Activated T-helper 1 cell treated with anti-CD3 and anti-CD28 coated beads, Interleukin-12 subunit alpha, Interleukin-12 subunit beta, Interleukin-2, Interleukin-4 antibody, amounts not matched to agents 30 ng/mL and 10 ng/mL and 1 ng/mL, durations not matched to agents 14 hours and 24 hours and 36 hours (primary cell): ENCODE measurements at places on chromosomes 16 and 17. TPM values are rescaled to one million over a fixed set of nuclear protein-coding genes. Genes with fewer than 3 reads are reported as not detected.
A peak's percentile ranks its signal among the peaks of the same experiment; 100 is the strongest.

CLN3 gene
- total RNA-seq = 27.1 and 28.5 TPM in 2 replicates

SULT1A2 gene
- total RNA-seq = 0.12 and 0.41 TPM in 2 replicates

TNRC6C gene
- total RNA-seq = 15.5 and 19.6 TPM in 2 replicates

SLC12A3 gene
- total RNA-seq = not detected in 2 replicates

MFAP4 gene
- not detected in 2 replicates for total RNA-seq

ZFP3 gene
- 1.9 and 2.0 TPM in 2 replicates for total RNA-seq

- peak; percentile 76 for DNase-seq
Observed at GRCh38 chr16:31354394-31355291, at the start of gene ITGAX. Gene ITGAX, plus strand, starts transcription at chr16:31355176. Its CDS starts 79 bp downstream, at chr16:31355255.

GRCh38 chr17:55576996-55577586, 65.8 kb upstream of the SMIM36 start:
- peak; percentile 14 for DNase-seq

- DNase-seq = no peak
Observed at GRCh38 chr17:27380551-27380950, 75.7 kb upstream of the KSR1 start.

DNA sequence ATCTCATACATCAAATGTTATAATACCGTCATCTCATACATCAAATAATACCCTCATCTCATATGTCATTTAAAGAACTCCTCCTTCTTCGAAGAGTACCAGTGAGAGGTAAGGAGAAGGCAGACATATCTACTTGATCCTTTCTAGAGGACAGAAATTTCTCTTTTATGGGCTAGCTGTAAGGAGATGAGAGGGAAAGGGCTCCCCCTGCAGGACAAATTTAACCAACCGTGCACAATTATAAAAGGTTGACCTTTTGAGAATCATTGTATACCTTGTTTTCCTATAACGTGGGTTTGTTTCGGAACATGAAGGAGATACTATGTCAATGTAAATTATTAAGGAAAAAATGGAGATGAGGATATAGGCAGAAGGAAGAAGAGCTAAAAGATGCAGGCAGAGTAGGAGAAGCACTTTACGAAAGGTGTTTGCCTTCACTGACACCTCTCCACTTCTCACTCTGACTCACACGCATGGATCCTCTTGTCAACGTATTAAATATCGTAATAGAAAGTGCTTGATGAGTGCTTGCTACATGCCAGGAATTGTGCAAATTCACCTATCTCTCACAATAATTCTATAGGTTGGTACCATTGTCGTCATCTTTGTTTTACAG, 465.9 kb upstream of the ERCC4 start:
- DNase-seq = no peak

- DNase-seq = no peak
Observed at GRCh38 chr16:64225696-64226095, 896.2 kb downstream of the CDH11 start.

DNA sequence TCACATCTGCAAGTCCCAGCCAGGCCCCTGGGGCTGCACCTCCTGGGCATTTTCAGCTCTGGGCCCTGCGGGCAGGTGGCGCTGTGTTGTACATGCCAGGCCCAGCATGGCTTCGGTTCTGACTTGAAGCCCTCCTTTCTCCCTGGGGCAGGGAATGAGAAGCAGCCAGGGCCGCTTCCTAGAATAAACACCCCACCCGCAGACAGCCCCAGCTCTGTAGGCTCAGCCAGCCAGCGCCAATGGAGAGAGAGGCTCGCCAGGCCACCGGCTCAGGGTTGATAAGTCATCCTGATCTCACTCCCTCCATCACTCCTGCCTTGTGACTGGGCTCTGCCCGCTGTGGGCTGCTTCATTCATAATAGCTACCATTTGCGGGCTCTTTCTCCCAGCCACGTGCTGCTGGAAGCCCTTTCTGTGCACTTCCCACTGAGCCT, 6.0 kb upstream of the GLIS2 start:
- DNase-seq = peak; percentile 44

DNA sequence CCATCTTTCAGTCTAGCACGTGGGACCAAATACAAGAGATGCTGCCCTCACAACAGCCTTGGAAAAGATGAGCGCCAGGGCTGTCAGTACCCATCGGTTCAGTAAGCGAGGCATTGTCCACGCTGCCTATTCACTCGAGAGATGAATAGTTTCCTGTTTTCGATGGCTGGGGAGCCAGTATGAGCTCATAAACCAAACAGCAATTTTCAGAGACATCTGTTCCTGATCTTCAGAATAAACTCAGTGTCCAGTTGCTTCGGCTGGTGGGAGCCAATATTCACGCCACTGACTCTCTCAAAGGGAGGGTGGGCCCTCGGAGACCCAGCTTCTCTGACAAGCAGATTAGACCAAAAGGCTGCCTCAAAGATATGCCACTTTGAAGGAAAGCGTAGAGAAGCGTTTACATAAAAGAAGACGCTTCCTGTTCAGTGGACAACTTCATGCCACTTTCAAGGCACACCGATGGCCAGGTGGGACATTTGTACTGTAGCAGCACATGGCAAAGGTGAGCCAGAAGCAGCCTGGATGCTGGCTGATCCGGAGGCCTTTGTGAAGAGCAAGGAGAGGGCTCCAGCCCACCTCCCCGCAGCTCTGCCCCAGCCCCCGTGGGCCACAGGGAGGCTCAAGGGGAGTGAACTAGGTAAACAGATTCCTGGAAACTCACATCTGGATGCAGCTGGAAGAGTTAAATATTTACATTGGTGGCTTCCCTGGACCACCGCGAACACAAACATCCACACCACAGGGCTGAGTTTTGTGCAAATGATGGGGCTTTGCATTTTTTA, 6.0 kb downstream of the TIMM22 start:
- DNase-seq = no peak

GRCh38 chr17:50989149-50989548, 123.0 kb upstream of the TOB1 start:
- no peak for DNase-seq

GRCh38 chr17:64491994-64492393, 4.9 kb downstream of the POLG2 start:
- no peak for DNase-seq

GRCh38 chr16:82728901-82729300, 102.1 kb downstream of the CDH13 start:
- DNase-seq = no peak

DNA sequence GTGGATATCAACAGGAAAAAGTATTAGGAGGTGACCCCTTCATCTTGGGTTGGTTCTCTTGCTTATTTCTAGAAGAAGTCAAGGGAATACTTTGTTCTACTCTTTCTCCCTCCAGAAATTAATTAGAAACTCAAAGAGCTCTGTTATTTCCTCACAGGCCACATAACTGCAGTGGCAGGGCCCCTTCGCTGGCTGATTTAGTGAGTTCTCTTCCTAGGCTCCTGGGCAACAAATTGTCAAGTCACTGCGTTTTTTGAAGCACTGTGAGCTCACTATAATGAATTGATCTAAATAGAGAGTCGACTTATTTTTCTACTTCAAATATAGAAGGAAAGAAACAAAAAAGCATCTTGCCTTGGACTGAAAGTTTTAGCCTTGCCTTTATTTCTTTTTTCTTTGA, 4.8 kb downstream of the SHISA6 start:
- no peak for DNase-seq

DNA sequence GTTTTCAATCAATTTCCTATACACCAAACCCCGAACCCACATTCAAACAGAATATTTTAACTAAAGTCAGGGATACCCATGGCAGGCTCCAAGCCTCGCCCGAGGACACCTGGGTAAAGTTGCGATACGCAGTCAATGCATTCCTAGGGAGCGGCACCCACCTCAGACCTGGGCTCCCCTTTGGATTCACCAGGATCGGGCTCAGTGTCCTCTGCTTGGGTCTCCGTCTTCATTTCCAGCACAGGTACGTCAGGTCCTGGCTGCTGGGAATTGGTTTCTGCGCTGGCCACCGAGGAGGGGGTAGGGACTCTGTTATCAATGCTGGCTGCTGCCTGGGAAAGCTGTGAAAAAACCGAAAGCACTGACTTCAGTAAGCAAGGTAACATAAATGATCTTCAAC, 51.7 kb upstream of the TRAP1 start:
- DNase-seq = no peak

DNA sequence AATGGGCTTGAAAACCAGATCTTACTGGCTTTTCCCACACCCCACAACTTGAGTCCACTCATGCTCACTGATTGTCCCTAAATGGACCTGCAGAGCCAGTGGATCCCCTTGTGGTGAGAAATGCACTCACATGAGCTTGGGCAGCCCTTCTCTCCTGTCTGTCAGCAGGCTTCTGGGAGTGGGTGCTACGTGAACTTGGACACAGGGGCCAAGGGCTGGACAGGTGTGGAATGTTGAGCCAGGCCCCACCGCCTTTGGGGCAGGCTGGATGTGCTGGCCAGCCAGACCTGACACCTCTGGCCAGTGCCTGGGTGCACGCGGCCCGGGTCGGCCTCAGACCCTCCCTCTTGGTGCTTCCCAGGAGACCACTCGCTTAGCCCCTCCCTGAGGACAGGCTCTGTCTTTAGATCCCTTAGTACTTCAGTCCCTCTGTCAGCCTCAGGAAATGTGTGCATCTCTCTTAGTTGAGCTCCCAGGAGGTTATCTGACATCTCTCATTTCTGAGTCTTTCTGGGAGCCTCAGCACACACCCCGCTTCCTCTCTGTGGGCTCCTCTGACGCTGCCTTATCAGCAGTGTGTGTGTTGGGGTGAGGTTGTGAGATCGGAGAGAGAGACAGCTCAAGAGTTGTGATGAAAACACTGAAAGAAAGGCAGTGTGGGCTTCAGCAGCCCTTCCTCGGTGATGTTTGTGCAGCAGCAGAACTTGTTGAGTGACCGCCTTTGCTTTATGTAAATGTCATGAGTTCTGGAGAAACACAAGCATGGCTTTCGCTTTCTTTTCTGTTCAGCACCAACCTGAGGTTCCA, 117.0 kb downstream of the RAB11FIP4 start:
- peak; percentile 75 for DNase-seq

GRCh38 chr17:7846063-7846735, 8.7 kb upstream of the TMEM88 start:
- no peak for DNase-seq

- no peak for DNase-seq
Observed at GRCh38 chr17:49111934-49112333, 20.6 kb upstream of the B4GALNT2 start.

- DNase-seq = no peak
Observed at GRCh38 chr16:60645541-60645940, 1390.7 kb downstream of the CDH8 start.

GRCh38 chr17:57516290-57517230, 228.5 kb downstream of the CCDC182 start:
- no peak for DNase-seq

DNA sequence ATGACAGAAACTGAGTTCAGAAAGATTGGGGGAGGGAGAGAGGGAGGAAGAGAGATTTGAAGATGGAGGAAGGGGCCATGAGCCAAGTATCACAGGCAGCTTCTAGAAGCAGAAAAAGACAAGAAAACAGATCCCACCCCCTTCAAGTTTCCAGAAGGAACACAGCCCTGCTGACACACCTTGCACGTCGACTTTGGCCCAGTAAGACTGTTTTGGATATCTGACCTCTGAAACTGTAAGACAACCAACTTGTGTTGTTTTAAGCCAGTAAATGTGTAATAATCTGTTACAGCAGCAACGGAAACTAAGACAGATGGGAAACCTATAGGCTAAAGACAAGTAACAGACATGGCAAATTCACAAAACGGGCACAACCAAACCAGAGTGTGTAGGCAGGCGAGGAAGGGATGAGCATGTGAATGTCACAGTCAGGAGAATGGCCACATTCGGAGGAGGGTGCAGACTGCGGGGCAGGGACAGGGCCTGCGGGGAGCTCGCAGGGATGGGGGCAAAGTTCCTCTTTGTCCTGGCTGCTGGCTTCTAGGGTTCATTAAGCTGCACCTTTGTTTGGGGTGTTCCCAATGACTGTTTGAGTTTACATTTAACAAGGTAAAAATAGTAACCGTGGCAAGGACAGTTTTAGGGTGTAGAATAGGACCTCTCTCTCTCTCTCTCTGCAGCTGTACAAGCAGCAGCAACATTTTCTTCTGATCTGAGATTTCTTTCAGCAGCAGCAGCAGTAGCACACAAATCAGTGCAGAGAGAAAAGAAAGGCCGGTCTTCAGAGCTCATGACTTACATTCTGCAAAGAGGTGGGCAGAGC, 18.3 kb upstream of the ATP2C2 start:
- DNase-seq = no peak

DNA sequence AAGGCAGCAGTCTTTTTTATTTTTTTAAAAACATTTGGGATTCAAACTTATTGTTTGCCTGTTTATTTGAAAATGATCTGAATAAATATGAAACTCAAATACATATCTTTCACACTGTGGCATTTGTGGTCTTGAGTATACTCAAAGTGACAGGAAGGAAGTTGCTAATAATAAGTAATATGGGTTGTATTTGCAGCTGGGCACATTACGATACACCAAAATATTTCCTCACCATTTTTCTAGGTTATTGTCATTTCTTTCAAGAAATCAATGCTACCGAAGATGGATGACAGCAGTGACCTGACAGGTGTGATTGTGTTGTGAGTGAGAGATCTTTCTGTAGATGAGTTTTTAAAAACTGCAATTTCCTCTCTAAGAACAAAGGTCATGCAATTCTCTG, 665.7 kb downstream of the CDH8 start:
- DNase-seq = no peak
